ENCODE measurements at places on chromosomes 1 and 21.

DNA sequence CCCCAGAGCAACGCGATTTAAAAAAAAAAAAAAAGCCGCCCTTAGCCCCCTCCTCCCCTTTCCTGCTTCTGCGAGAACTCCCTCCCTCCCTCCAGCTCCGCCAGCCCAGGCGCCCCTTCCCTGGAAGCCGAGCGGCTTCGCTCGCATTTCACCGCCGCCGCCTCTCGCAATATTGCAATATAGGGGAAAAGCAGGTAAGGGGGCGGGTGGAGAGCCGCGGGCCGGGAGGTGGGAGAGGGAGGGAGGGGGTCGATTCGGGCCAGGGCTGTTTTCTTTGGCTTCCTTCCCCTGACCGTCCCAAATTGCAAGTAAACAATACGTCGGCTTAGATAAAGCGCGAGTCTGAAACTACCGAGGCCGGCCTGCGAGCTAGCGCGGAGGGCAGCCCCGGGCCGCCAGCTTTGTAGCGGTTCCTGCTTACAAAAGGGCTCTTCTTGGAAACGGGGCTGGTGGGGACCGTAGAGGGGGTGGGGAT, 408 bp downstream of the LMO4 start:
- no peak for DNase-seq

DNA sequence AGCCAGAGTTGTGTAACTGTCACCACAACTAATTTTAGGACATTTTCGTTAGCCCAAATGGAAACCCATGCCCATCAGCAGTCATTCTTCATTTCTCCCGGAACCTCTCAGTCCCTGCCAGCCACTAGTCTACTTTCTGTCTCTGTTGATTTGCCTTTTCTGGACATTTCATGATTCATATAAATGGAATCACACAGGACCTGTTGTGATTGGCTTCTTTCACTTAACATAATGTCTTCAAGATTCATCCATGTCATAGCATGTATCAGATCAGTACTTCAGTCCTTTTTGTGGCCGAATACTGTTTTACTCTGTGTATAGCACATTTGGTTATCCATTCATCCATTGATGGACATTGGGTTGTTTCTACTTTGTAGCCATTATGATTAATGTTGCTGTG, 7.1 kb downstream of the SLC66A1 start:
- DNase-seq: no peak

DNA sequence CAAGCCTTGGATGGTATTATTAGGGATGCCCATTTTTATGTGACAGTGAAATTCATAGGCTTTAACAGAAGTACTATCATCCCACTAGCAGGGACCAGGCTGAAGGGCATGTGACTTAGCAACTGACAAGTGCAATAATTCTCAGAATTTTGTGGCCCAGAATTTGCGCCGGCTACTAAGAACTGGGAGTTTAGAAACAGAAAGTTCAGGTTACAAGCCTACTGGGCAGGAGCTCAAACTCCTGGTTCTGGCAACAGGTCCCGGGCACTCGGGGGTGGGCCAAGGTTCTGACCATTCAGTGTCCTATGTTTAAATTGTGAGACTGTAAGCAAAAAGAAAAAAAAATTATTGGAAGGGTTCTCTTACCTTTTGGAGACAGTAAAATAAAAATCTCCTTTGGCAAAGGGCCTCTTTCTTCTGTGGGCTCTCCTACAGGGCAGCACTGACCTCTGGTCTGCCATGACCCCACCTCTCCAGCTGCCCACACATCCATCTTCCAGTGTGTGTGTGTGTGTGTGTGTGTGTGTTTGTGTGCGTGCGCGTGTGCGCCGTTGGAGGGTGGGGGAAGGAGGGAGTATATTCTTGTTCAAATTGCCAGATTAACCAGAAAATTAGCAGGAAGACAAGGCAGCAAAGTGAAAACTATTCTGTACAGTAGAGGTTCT, 26.1 kb downstream of the IRF2BP2 start:
- no peak for DNase-seq

DNA sequence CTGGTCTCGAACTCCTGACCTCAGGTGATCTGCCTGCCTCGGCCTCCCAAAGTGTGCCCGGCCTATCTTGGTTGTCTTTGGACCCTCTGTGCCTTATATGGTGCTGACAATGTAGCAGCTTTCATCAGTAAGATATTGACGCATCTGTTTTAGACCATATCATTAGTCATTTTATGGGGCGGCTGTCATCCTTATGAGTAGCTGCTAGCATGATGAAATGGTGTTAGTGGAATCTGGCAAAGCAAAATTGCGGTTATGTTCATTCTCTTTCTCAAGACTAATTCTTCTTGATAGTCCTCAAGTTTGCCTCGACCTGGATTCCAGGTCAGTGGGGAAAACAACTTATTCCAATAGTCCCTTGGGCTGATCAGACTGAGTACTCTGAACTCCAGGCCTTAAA, 199.9 kb downstream of the PRDM2 start:
- no peak for DNase-seq

DNA sequence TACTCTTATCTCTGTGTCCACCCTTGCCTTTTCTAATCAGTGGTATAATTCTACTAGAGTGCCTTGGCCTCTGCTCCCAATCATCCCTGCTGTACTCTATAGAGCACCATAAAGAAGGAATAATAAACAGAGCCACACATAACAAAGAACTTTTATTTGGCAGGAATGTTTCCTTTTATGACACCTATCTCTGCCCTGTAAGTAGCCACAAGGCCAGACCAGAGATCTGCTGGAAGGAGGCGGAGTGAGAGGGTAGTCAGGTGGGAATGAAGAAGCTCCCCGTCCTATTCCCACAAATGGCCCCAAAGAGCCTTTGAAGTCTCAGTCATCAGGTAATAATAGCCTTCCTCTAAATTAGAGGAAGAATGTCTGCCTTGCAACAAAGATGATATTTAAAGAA, 32.7 kb downstream of the WLS start:
- no peak for DNase-seq

GRCh38 chr1:218521414-218522169, 176.5 kb downstream of the TGFB2 start:
- DNase-seq: no peak

- no peak for DNase-seq
These were observed 248.6 kb upstream of the DEPDC1 start for GRCh38 chr1:68745451-68745850.
